ENCODE measurements at places on chromosomes 7 and 10.

- DNase-seq: no peak
Observed at GRCh38 chr10:17974505-17974904, 22.8 kb downstream of the SLC39A12 start.

GRCh38 chr7:112060625-112061024 is 145.6 kb downstream of the DOCK4 start:
- DNase-seq: no peak

DNA sequence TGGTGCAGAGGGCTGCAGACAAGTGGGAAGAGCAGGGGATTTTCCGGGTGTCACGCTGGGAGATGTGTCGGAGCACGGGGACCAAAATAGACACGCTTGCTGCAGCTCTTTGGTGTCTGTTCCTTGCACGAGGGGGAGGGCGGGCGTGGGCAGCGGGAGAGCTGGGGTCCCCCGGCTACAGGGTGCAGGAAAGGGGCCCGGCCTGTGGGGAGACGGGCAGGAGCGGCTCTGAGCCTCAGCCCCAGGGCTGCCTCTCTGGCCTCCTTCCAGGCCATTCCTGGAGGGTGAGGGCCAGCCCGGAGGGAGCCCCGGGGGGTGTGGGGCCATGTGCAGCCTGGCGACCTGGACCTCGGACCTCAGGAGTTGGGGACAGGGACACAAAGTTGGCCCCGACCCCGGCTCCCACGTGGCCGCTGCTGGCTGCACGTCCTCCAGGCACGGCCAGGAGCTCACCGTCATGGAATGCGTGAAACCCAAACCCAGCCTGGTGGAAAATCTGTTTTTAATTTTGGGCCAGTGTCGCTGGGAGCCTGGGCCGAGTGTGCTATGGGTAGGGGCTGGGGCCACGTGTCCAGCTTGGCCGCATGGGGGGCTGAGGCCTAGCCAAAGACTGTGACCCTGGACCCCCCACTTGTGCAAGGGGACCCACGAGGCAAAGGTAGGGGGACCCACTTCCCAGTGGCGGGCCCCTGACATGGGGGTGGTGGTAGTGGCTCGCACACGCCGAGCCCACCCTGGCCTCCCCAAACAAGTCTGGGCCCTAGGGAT is 6.6 kb downstream of the TTYH3 start:
- DNase-seq: peak; percentile 90

DNA sequence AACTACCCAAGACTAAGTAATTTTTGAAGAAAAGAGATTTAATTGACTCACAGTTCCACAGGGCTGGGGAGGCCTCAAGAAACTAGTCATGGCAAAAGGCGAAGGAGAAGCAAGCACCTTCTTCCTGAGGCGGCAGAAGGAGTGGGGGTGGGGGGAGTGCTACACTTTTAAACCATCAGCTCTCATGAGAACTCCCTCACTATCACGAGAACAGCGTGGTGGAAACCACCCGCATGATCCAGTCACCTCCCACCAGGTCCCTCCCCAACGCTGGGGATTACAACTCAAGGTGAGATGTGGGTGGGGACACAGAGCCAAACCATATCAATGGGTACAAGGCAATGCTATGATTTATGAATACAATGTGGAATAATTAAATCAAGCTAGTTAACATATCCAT is 241.9 kb downstream of the PTPRN2 start:
- DNase-seq: no peak

GRCh38 chr7:132488634-132489302 is 87.5 kb downstream of the PLXNA4 start:
- DNase-seq: peak; percentile 58

GRCh38 chr10:95496246-95496911 is 64.8 kb downstream of the SORBS1 start:
- no peak for DNase-seq

GRCh38 chr7:87598234-87599009 is 2.3 kb downstream of the ABCB1 start:
- no peak for DNase-seq

DNA sequence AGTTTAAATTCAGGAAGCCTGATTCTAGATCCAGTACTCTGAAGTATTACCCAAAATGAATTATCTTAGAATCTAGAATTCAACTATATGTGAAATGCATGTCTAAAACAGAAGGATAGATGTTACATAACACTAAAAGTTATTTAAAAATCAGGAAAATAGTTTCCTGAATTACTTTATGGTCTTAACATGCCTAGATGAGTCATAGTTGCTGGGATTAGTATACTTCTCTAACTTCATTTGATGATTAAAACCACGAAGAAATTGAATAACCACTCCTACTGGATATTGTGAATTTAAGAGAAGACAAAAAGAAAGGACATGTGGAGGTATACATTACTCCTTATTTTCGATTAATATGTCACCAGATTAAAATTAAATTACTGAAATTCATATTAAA is 65.5 kb downstream of the ATAD1 start:
- no peak for DNase-seq
